ENCODE measurements at places on chromosomes 1 and 21.

DNA sequence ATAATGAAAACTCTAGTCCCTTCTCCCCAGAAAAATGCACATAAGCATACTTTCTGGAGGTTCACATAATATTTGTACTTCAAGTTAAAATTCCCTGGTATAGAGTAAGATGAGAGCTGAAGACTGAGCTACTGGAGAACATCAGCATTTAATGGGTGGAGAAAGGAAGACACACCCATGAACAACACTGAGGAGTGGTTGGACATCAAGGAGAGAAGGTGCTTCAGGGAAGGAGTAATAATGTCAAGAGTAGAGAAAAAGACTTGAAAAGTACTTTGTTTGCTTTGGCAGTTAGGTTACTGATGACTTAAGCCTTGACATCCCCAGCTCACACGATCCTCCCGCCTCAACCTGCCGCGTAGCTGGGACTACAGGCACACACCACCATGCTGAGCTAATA lies 21.9 kb downstream of the PEA15 start:
- DNase-seq = no peak

GRCh38 chr1:19447550-19447949 lies 37.8 kb downstream of the CAPZB start:
- DNase-seq = no peak

DNA sequence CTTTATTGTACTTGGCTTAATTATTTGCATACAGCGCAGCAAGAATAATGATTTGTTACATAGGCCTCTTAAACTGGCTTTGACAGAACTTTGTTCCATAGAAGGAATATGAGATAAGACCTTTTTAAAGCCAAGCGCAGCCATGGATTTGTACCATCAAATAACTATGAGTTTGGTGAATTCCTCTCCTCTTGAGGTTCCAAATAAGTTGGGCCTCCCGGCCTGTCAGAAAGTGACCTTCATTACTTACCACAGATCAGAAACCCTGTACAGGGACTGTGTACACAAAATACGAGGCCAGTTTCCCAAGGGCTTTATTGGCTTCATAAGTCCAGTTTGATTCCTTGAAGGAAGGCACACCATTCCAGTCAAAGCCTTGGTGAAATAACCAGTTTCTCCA lies 21.8 kb upstream of the HSD3B1 start:
- DNase-seq = no peak

DNA sequence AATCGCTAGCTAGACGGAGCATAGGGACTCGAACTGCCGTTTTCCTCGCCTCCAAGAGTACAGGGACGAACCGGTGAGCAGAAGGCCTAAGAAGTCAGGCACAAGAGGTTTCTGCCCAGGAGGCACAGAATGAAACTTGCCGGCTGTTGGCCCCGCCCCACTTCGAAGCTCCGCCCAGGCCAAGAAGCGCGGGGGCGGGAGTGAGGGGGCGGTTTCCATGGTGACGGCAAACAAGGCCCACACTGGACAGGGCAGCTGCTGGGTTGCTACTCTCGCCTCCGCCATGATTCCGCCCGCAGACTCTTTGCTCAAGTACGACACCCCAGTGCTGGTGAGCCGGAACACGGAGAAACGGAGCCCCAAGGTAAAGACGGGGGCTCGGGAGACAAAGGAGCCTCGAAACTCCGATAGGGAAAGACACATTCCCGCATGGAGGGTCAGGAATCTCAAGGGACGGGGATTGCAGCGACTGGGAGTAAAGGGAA lies at the start of gene DNALI1:
DNALI1 (plus strand) TSS at position 229 of the 485 bp plus-strand sequence; CDS start at position 284, 55 bp downstream.
- no peak for DNase-seq

DNA sequence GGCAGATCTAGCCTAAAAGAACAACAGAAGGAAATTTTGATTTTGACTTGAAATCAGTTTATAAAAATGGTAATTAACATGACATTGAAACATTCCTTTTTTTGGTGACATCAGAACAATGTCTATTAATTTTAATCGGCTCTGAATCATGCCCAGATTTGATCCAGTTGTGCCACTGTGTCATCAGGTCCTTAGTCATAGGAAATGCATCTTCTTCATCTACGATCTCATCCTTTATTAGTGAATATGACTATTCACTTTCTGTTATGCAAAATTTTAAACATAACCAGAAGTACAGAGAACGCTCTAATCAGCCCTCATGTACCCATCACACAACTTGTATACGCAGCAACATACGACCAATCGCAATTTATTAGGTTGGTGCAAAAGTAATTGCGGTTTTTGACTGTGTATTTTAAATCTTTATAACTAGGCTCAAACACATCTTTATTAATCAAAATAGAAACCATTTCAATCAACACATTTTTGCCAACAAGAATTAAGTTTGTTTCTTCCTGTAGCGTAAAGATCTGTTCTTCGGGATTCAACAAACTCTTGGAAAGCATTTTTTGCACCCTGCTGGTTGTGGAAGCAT lies 40.3 kb upstream of the TLR5 start:
- DNase-seq = no peak

DNA sequence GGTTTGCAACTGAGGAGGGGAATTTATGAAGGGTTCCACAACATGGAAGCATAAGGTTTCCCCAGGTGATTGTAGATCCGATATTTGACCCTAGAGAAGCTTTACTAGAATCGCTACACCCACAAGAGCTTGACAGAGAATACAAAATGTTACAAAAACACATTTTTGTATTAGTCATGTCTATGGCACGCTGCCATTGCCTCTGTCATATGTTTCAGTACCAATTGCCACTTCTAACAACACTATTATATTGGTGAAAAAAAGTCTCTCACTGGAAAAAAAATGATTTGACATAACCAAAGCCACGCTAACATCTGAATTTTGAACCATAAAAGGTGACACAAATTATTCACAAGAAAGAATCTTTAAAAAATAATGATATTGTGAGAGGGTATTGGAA lies 214.5 kb downstream of the KCNT2 start:
- DNase-seq = no peak

DNA sequence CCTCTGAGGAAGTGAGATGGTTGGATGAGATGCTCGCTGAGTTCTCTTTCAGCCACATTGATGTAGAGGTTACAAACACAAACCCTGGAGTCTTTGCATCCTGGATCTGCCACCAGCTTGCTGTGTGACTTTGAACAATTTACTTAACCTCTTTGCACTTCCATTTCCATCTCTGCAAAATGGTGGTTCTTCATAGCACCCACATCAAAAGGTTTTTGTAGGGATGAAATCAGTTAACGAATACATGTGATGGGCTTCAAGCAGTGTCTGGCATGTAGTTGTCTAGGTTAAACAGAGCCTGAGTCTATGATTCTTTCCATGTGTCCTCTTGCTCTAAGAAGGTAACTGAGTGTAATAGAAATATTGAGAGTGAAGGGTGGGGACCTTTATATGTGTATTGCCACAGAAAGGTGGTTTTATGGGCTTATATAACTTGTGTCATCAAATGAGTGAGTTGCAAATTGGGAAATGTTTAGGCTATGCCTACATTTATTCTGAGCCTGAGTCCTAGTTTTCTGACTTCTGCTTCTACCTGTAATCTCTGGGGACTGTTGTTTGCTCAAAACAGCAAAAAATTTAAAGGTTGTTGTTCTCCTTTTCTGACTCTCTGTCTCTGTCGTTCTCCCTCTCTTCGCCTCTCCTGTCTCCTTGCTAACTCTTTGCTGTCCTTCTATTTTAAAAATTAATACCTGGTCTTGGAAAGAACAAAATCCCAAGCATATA lies 27.3 kb upstream of the LRRN2 start:
- peak; percentile 81 for DNase-seq

- no peak for DNase-seq
Measured at GRCh38 chr1:153778051-153778823, 3.0 kb downstream of the SLC27A3 start.

GRCh38 chr1:33634806-33635205 lies 162.4 kb downstream of the ZSCAN20 start:
- no peak for DNase-seq

DNA sequence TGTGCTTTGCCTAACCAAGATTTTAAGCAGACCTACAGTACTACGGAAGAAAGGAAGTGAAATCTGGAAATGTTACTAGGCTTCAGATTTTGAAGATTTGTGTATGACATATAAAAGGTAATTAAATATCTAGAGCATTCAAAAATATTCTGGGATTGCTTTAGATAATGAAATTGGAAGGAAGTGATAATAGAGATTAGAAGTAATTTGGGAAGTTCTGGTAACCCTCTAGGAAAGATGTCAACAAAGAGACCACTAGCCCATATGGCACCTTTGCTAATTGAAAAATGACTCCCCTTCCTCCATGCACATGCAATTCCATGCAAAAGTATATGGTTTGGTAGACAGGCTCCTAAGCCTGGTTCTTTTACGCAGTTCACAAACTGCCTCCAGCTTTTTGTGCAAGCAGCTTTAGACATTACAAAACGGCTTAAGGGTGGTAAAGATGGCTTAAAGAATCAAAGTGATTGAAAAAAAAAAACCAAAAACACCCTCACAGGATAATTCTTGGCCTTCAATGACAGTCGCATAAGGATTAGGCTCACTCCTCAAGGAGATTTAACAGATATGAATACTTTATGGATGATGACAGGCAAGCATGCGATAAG lies 81.8 kb downstream of the LRRC7 start:
- DNase-seq = no peak

GRCh38 chr1:7303554-7304317 lies 467.4 kb upstream of the VAMP3 start:
- no peak for DNase-seq

GRCh38 chr21:45152265-45152746 lies 77.9 kb downstream of the ADARB1 start:
- no peak for DNase-seq

DNA sequence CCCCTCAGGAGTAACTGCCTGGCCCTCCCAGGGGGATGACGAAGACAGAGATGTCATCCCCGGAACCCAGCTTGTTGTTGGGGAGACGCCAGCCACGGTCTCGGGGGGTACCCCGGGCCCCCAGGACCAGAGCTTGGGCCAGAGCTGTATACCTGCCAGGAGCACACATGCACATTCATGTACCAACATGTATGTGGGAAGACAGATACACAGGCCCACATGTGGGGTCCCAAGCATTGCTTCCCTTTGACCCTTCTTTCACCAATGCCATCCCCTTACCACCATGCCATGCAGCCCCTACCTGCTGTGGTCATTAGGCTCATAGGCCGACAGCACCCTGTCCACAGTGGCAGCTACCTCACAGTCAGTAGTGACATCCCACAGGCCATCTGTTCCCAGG lies 3.2 kb upstream of the RHOC start:
- DNase-seq = no peak

- DNase-seq = no peak
Measured at GRCh38 chr1:150192012-150192411, 42.3 kb downstream of the PLEKHO1 start.

GRCh38 chr1:225691861-225692516 lies 39.1 kb upstream of the ENAH start:
- DNase-seq = no peak

DNA sequence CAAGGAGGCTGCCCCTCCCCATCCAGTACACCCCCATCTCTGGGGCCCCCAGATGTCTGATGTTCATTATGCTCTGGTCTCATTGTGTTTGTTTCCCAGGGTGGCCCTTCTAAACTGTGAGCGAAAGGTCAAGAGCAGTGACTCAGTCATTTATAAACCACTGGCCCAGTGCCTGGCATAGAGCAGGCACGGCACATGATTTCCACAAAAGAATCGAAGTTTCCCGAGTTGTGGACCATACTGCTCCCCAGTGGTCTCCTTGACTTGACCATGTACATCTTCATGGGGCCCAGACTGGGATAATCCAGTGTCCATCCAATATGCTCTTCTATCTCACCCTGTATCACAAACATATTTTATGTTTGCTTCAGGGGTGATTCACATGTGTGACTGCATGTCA lies 153.3 kb downstream of the NR5A2 start:
- DNase-seq = no peak

- DNase-seq = no peak
Measured at GRCh38 chr1:44405798-44406736, 1.0 kb downstream of the RNF220 start.

DNA sequence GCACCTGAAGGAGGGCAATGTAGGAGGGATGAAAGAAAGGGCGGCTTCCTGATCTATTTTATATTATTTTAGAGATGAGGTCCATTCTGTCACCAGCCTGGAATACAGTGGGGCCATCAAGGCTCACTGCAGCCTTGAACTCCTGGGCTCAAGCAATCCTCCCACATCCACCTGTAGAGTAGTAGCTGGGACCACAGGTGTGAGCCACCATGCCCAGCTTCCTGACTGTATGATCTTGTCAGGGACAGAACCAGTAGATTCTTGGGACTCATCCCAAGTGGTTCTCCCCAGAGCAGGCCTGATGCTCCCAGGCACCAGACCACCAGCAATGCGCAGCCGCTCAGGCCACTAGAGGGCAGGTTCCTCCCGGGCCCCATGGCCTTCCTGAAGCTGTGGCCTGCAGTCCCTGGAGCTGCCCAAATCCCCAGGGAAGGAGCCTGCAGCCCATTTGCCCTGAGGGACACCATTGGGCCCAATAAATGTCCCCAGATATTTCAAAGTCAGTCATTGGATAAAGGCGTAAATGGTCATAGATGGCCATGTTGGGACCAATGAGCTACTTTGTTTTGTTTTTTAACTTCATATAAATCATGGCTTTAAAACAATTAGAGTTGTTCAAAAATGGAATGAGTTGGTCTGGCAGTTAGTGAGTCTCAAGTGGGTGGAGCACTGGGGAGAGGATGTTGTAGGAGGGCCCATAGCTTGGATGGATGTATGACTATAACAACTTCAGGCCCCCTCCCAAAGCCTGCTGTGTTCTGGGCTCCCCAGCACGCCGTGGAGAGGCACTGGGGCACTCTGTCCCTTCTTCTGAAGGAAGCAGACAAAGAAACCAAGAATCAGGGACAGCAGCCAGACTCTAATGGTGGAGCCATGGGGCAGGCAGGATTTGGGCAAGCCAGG lies 44.7 kb upstream of the GOLT1A start:
- DNase-seq = peak; percentile 48

DNA sequence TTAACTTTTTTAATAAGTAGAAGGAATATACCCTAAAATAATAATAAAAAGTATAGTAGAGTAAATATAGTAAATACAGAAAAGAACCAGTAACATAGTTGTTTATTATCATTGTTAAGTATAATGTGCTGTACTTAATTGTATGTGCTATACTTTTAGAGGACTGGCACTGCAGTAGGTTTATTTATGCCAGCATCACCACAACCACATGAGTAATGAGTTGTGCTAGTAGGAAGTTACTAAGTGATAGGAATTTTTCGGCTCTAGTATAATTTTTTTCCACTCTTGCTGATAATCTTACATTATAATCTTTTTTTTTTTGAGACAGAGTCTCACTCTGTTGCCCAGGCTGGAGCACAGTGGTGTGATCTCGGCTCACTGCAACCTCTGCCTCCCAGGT lies 71.6 kb downstream of the IVNS1ABP start:
- DNase-seq = no peak

DNA sequence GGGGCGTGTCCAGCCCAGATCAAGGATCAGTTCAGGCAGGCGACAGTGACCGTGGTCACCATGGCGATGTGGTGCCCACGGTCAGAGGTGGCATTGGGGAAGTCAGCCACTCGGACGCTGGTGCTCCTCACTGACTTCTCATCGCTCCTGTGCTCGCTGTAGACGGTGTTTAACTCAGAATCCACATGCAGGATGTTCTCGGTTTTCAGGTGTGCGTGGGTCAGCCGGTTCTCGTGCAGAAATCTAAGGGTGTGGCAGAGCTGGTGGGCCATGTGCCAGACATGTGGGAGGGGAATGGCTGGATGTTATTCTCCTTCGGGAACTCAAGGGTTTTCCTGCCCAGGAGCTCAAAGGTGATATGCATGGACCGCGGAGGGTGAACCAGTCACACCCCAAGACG lies 11.7 kb downstream of the OR2AJ1 start:
- DNase-seq = no peak

Data from NCI-H1694 treated with DMSO at 0.1 percent for 48 hours (cell line).